ENCODE measurements at places on chromosomes 1 and 21. TPM values are rescaled to one million over a fixed set of nuclear protein-coding genes. Genes with fewer than 3 reads are reported as not detected.

VCAM1 gene
- total RNA-seq, result not detected

GRCh38 chr1:225360119-225360518, 67.7 kb downstream of the LBR start:
- DNase-seq, result no peak

TMEM125 gene
- total RNA-seq, result 55.6 TPM

DAB1 gene
- total RNA-seq, result not detected

DNA sequence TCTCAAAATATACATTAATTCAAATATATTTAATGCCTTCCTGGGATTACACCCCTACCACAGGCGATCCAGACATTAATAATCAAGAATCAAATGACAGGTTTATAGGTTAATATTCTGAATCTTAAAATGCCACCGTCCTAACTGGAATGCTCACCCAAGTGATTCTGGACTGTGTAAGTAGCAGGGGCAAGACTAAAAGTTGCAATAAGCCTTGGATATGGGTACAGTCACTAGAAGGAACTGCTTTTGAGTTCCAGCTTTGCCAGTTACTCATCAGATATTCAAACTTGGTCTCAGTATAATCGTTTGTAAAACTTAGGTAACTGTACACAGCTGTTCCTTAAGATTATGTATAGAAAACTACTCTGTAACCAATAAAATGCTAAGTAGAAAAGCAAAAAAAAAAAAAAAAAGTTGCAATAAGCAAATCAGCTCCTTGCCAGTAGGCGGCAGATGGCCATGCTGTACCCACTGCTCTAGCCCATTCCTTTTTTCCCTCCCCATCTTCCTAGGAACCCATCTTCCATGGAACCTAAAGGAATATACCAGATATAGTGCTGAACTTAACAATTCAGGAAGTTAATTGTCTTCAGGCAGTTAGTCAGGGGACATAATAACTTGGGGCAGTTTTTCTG, 10.5 kb downstream of the RO60 start:
- DNase-seq, result no peak

PNRC2 gene
- total RNA-seq, result 58.4 TPM

- no peak for DNase-seq
Observed at GRCh38 chr1:30035522-30036228, 687.7 kb downstream of the MATN1 start.

TMCC2 gene
- 0.80 TPM for total RNA-seq

DNA sequence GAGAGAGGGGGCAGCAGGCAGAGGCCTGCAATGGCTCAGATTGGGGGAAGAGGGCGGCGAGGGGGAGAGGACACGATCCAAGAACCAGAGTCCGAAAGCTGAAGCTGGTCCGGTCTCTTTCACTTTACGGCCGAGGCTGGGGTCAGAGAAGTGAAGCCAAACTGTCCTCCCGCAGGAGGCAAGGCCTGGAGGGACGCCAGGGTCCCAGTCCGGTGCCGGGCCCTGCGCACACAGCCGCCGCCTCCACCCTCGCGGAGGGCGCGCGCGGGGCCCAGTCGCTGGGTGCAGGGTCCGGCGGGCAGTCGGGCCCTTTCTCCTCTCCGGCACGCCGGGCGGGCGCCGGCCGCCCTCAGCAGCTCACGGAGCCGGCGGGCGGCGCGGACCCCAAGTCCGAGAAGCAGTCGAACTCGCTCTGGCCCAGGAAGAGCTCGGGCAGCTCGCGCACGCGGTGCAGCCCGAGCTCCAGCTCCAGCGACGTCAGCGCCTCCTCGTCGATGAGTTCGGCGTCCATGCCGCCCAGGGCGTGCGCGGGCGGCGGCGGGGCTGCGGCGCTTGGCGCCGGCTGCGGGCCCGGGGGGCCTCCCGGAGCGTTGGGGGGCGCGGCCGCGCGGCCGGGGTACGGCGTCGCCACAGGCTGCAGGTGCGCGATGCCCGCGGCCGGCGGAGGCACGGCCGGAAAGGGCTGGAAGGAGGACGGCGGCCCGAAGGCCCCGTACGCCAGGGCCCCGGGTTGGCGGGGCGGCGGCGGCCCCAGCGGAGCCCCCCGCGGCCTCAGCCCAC, 749 bp downstream of the CITED4 start:
- DNase-seq, result no peak

- no peak for DNase-seq
Observed at GRCh38 chr21:41031701-41032220, 136.2 kb upstream of the BACE2 start.

Data from PC-9 (cell line).